ENCODE measurements at places on chromosomes 4 and X.

GRCh38 chr4:99614491-99614890, 39.9 kb downstream of the MTTP start:
- DNase-seq, result no peak

- peak; percentile 41 for DNase-seq
Observed at GRCh38 chr4:153472122-153473037, 6.2 kb downstream of the TMEM131L start.

GRCh38 chrX:146887020-146887419, 72.5 kb upstream of the CXorf51A start:
- no peak for DNase-seq

GRCh38 chr4:168317621-168318020, 931 bp downstream of the DDX60 start:
- no peak for DNase-seq

GRCh38 chr4:2387829-2388228, 30.6 kb downstream of the ZFYVE28 start:
- no peak for DNase-seq
